Motor neuron (in vitro differentiated cells): ENCODE measurements at places on chromosomes 6 and 20.
A peak's percentile ranks its signal among the peaks of the same experiment; 100 is the strongest.

- ATAC-seq: no peak
Measured at GRCh38 chr20:56411759-56412472, at the start of gene CASS4. Gene CASS4, plus strand, starts transcription at chr20:56412260. Its CDS starts 199 bp downstream, at chr20:56412459.

GRCh38 chr6:31476515-31477139, 21.3 kb upstream of the MICB start:
- ATAC-seq: no peak

- peak; percentile 41 for ATAC-seq
Measured at GRCh38 chr6:163386329-163386908, 28.1 kb upstream of the QKI start.

DNA sequence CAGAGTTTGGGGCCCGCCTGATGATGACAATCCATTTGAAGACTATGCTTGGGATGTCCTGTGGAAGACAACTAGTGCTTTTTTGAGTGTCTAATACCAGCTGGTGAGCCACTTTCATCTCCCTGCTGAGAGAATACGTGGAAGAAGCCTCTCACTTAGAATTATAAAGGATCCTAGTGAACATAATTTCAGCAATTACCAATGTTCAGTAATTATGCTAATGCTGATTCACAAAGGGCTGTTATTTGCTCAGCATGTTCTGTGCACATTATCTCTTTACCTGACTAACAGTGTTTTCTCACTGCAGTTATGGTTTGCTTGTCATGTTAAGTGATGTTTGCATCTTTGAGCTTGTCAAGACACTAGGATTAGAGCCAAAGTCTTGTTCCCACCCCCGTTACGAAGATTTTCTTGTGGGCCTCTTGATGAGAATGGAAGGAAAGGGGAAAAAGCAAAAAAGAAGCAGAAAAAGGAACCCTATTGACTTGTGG, 282.1 kb upstream of the CHD6 start:
- no peak for ATAC-seq

GRCh38 chr6:90397929-90398674, 101.5 kb upstream of the BACH2 start:
- peak; percentile 48 for ATAC-seq

DNA sequence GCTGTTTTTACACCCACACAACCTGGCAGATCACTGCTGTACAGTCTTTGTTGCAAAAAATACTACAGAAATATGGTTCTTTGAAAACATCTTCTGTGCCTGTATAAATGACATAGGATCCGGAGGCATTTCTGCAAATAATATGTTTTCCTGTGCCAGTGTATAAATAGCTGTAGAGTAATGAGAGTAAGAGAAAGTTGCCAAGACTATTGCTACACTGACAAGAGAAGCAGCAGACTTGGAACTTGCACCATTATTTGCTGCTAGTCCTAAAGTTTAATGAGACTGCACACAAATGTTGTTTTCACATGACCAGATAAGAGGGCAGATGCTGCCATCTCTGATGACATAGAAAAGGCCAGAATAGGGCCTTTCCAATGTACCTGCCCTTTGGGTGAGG, 50.0 kb upstream of the DTNBP1 start:
- no peak for ATAC-seq

GRCh38 chr20:36213362-36213761, 22.9 kb upstream of the AAR2 start:
- ATAC-seq: no peak

DNA sequence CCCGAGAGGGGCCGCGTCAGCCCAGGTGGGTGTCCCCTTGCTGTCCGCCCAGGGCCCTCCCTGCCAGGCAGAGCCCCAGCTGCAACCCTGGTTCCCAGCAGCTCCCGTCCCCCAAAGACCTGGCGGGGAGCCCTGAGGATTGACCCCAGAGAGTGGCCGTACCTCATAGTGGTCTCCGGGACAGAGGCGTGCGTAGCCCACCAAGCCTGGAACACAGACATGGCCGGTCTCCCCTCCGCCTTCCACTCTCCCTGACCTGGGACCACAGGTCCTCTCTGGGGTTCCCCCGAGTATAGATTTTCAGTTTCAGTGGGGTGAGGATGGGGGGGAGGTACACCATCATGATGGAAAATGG, 82.6 kb downstream of the RIPOR3 start:
- no peak for ATAC-seq

GRCh38 chr20:25606094-25606695, 17.6 kb downstream of the NANP start:
- ATAC-seq: no peak

GRCh38 chr20:1646975-1647431, 10.6 kb downstream of the SIRPG start:
- no peak for ATAC-seq

- ATAC-seq: no peak
Measured at GRCh38 chr6:2980465-2980855, 9.1 kb upstream of the SERPINB6 start.

DNA sequence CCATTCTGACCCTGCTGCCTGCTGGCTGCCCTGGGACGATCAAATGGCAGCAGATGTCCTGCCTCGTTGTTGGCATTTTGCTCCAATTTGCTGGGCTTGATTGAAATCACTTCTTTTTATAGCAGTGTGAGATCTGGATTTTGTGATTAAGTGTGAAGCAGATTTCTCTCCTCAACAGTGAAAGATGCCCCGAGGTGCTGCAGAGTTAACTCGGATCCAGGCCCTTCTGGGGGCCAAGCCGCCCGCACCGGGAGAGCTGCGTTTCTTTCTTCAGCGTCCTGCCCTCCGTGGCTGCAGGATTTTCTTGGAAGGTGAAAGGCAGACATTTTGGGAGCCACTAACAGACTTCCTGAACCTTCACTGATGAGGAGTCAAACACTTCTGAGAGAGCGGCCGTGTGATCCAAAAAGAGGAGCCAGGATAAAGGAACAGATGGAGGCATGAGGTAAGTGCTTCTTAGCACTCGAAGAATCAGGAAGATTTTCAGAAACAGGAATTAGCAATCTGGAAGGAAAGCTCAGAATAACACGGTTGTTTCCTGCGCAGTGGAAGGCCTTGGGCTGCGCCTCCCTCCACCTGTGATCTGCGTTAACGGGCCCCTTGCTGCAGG, 139.5 kb upstream of the AFDN start:
- no peak for ATAC-seq

DNA sequence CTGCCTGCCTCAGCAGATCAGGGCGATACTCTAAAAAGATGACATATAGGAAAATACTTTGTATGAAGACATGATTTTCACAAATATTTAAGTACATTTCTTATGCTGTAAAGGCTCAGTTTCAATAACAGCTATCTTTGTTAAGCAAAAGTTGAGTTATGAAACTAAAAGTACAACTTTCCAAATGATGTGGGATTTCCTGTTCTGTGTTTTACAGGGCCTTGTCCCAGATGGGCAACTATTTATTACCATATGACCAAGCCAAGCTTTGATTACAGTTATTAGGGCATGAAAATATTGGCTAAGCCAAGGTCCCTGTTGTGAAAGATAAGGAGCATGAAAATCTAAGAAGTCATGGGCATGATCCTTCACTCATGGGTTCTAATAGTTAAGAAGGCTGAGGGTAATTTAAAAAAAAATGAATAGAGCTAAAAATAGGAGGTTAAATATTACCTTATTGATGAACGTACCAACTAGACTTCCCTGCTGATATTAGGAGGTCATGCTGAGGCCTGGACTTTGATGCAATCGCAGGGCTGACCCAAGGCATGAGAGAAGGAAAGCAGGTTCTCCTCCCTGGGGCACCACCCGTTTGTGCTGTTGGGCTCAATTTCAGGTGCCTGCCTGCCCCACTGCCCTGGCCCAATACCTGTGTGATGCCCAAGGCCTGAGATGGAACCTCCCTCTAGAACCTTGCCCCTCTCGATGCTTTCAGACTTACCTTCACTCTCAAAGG, 294.4 kb upstream of the PRDM1 start:
- ATAC-seq: no peak

GRCh38 chr6:37546141-37546871, 46.6 kb upstream of the CCDC167 start:
- no peak for ATAC-seq

DNA sequence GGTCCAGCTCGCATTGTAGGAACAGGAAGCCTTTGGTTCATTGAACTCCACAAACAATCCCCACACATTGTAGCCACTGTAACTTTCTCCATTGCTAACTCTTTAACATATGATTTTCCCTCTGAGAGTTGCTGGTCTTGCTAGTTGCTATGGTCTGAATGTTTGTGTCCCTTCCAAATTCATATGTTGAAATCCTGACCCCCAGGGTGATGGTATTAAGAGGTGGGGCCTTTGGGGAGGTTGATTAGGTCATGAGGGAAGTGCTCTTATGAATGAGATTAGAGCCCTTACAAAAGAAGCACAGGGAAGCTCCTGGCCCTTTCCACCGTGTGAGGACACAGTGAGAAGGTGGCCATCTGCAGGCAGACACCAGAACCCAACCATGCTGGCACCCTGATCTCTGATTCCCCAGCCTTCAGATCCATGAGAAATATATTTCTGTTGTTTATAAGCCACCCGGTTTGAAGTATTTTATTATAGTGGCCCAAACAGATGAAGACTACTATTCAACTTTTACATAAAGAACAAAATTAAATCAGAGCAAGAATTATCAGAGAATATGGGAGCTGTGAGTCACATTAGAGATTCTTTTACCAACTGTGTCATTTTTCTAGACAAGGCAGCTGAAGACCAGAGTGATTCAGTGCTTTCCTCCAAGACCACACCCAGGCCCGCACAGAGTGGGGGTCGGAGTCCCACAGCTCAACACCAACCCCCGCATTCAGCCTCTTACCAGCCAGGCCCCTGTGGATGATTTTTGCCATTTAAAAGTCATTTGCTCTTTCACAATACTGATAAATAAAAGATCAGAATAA, 143.0 kb downstream of the SAMD5 start:
- ATAC-seq: no peak

- ATAC-seq: peak; percentile 72
Measured at GRCh38 chr6:22921828-22922227, 352.5 kb downstream of the HDGFL1 start.

DNA sequence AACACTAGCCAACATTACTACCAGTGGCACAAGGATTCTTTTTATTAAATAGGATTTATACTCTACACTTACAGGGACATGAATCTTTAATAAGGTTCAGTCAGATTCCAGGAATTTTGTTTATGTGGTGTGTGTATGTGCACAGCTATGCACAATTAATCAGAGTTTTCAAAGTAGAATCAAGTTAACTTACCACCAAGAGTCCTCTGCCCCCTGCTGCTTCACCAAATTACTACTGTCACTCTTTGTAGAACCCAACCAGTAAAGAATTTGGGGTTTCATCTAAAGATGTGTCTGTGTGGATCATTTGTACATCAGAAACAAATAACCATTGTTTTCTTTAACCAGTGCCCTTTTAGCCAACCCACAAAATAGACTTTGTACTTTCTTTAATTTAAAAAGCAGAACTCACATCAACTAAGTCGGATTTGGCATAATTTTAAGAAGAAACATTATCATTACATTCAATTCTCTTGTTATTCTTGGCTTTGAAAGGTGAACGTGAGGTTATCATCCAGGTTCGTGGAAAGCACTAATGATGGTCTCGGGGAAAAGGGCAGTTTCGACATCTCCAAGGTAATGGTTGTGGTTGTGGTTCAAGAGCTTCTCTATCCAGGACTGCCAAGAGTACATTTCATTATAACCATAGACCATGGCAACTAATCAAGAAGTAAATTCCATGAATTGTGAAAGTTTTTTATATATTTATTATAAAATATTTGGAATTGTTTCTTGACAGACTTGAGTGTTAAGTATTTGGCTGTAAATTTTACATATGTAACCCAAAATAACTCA, 514.3 kb upstream of the ID4 start:
- ATAC-seq: no peak

DNA sequence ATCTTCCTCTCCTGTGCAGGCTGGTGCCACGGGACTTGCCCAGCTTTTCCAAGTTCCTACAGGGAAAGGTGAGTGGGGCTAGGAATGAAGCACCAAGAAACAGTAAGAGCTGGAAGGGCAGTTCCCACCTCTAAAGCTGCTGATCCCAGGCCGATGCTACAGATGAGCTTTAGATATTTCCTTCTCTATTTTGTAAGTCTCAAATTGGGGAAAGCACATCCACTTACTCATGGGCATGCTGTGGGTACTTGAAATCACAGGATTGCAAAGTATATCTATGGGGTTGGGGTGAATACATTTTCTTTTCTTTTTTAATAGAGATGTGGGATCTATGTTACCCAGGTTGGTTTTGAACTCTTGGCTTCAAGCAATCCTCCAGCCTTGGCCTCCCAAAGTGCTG, 3.1 kb downstream of the ZBTB2 start:
- no peak for ATAC-seq

DNA sequence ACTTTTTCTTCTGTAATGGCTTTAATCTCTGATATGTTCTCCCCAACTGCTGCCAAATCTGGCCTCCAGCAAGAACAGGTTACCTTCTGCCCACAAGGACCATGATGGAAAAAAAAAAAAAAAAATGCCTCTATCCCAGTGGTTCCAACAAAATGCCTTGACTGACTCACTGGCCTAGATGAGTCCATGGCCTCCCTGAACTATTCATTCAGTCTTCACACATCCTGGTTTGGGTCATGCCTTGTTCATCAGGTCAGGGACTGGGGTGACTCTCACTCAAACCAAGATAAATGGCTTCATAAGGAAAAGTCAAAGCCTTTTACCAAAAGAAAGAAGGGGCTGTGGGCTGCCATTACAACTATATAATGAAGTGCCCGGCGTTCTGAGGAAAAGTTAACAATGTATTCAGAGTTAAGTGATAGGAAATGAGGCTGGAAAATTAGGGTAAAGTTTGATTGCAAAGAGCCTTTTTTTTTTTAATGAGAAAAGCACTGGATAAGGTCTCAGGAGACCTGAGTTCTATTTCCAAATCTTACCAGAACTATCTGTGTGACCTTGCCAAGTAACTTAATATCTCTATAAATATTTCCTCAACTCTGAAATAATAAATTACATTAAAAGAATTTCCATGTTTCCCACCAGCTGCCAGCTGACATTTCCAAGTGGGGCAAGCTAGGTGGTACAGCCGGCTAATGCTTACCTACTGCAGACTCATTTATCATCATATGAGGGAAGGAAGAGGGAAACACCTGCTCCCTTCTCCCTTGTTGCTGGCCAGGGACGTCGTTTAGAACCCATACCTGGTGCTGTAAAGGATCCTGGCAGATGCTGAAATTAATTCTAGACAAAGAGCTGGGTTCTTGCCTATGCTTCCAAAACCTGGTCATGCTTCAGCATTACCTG, 380.0 kb upstream of the MARCKS start:
- ATAC-seq: no peak

- ATAC-seq: no peak
Measured at GRCh38 chr20:7836076-7836475, 104.2 kb downstream of the HAO1 start.

DNA sequence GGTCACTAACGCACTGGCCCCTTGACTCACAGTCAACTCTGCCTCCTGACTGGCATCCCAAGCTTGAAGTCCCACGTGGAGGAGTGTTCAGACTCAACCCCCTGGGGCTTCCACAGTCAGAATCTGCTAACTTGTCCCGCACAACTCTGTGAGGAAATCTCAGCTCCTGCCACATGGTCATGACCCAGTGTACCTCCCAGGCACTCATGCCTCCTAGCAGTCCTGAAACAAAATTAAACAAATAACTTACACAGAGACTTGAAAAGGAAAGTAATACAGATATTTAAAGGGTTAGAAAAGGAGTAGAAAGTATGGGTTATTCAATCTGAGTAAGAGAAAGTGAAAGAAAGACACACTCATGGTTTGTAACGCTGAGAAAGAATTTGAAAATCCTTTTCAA, 134.9 kb downstream of the GMDS start:
- ATAC-seq: no peak
